ENCODE measurements at places on chromosomes 2 and 18.

DNA sequence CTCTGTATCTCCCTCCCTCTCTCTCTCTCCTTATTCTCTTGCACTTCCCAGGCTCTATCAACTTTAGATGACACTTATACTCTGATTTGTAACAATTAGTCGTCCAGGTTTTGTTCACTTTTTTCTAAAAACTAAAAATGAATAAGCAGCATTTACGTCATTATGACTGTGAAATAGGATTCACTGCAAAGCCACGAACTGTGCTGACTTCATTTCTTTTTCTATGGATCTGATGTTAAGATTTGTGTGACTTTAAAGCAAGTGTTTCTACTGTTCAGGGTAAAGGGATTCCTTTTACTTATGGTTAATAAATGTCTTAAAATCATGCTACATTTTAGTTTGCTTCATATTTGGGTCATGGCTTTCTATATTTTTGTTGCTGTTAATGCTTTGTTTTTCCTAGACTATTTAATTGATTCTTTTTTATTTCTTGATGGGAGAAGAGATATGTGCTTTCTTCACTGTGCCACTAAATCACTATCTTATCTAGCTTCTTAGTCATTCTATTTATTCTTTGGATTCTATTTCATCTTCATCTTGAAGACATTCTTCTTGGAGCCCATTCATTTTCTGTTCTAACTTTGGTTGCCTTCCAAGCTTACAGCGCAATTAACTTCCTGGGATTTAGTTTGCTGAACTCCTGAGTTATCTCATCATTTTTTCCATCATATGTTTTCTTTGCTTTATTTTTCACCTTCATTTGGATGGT, 480.4 kb upstream of the TRIB2 start:
- DNase-seq, result no peak

GRCh38 chr2:77479395-77479794, 42.8 kb downstream of the LRRTM4 start:
- no peak for DNase-seq

GRCh38 chr2:118850168-118850900, 2.9 kb upstream of the EN1 start:
- DNase-seq, result no peak

DNA sequence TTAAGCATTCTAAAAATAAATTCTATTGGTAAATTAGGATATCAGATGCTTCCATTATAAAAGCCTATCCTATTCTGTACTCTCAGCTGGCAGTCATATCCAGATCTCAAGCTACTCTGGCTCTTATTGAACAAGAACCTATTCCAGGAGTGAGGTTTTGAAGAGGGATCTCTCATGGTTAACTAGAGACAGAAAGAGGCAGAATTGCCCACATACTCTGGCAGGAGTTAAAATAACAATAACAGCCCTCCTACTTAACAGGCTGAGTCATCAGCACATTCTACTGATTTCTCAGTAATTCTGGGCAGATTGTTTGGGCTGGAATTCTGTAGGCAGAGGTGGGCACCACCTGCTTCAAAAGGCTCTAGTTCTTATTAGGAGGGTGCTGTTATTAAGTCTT, 142.0 kb upstream of the UNC80 start:
- DNase-seq, result no peak

- DNase-seq, result no peak
These were observed 37.0 kb upstream of the METTL21A start for GRCh38 chr2:207662203-207662602.

DNA sequence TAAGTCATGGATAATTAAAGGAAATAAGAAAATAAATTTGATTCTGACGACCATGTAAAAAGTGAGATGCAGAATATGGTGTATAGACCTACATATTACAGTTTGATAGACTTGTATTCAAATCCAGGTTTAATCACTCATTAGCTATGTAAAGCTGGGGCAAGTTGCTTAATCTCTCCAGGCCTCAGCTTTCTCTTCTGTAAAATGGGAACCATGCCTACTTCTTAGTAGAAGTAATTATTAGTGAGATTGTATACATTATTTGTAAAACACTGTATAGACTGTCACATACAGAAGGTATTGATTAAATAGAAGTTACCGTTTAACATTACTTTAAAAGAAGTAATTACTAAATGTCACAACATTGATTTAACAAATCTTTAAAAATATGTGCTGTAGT, 392.2 kb downstream of the STK39 start:
- no peak for DNase-seq

- DNase-seq, result no peak
These were observed 35.2 kb upstream of the CDH19 start for GRCh38 chr18:66638856-66639629.

DNA sequence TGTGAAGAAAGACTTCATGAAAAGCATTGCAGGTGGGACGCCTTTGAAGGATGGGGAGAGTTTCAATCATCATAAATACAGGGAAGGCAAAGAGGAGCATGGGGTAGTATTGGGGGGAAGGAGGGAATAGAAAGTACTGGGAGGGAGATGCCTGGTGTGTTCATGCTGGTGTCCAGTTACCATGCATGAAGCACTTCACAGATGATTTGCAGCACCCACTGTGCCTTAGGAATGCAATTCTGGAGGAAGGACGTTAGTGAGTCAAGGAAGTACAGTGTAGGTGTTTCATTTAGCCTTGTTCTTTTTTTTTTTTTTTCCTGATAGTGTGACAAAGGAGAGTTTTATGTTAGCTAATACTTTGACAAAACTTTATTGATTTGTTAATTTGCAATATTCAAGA, 36.8 kb downstream of the ADAM23 start:
- DNase-seq, result no peak

- DNase-seq, result no peak
These were observed 400.0 kb upstream of the CDH2 start for GRCh38 chr18:28576941-28577340.

GRCh38 chr2:154527962-154528361, 170.5 kb upstream of the KCNJ3 start:
- no peak for DNase-seq

- no peak for DNase-seq
These were observed 17.9 kb downstream of the PPP3R1 start for GRCh38 chr2:68234405-68234804.

GRCh38 chr2:241721852-241722251, 12.6 kb upstream of the D2HGDH start:
- DNase-seq, result no peak

- DNase-seq, result no peak
These were observed 1.1 kb upstream of the FAM237A start for GRCh38 chr2:206641226-206641625.

DNA sequence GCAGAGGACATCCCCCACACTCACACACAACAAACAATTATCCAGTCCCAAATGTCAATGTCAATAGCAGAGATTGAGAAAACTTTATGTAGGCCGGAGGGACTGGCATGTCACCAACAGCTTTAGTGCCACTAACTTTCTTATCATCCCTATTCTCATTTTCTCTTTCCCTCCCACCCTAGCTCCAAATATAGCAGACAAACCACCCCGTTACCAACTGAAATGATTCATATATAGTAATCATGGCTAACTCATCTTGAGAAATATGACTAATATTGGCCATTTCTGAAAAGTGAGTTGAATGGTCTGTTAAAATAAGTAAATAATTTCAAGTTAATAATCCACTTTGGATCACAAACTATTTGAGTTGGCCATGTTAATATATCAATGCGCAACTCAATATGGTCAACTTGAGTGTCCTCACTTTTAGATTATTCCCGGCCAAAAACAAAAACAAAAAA, 242.1 kb upstream of the RND3 start:
- no peak for DNase-seq

- no peak for DNase-seq
These were observed 123.9 kb upstream of the FAM117B start for GRCh38 chr2:202510911-202511310.

DNA sequence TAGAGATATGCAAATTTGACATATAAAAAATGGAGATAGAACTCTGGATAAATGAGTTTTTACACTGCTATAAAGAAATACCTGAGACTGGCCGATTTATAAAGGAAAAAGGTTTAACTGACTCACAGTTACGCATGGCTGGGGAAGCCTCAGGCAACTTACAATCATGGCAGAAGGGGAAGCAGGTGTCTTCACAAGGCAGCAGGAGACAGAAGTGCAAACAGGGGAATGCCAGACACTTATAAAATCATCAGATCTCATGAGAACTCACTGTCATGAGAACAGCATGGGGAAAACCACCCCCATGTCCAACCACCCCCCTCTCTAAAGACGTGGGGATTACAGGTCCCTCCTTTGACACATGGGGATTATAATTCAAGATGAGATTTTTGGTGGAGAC, 1540.2 kb upstream of the SLC39A10 start:
- DNase-seq, result no peak

GRCh38 chr2:236351966-236352525, 87.8 kb upstream of the ASB18 start:
- DNase-seq, result no peak

DNA sequence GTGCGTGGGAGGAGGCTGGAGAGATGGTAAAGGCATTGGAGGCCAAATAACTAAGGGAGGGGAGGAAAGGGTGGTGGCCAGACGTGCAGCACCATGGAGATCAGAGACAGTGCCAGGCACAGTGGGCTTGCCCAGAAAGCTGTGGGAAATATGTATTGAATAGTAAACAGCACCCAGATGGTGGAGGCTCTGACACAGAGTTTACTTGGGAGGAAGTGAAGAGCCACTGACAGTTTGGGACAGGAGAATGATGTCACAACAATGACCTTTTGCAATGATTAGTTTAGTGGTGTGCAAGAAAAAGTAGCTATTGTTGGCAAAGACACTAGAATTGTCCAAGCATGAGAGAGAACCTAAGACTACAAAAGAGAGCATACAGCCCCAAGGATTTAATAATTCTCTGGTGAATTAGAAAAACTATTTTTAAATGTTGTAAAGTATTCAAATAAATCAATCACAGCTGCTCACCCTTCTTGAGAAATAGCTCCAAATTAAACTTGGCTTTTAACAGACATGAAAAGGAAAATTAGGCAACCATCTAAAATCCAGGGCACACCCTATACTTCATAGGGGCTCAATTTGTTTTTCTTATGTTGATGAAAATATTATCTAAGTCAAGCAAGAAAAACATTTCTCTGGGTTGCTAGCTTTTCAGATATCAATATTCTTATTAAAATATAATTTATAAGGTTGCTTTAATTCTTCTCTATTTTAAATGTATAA, 458.7 kb upstream of the HNRNPA3 start:
- DNase-seq, result no peak

DNA sequence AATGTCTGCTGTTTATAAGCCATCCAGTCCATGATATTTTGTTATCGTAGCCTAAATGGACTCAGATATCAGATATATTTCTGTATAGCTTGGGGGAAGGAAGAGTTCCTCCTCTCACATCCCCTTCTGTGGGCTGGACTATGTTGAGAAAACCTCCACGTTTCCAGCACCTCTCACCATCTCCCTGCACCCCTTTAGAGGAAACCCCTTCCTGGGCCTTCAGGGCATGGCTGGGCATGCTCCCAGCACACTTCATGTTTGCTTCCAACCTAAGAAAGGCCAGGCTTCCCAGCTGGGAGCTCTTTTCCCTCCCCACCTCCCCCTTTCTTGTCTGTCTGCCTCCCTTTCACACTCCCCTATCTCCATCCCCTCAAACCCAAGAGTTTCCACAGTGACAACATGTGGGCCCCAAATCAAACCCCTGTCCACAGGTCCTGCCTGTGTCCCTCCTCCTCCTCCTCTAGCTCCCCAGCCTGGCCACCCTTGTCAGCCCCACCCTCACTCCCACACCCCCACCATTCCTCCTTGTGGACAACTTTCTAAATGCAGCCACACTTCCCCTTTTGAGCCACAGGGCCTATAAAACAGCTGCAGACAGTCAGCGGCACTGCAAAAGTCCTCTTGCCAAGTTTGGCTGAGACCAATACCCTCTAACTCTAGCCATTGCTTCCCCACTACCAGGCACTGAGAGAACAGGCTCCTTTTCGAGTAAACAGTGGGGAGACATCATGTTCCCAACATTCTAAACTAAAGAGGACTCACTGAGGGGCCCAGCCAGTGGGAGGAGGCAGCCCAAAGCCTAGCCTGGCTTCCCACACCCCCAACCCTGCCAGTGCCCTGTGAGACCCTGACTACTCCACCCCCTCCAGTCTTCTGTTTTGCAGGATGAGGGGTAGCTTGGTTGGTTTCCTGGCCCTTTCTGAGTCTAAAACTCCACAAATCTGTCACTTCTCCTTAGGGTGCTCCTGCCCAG, 120.5 kb downstream of the ZFP36L2 start:
- no peak for DNase-seq

GRCh38 chr2:163467251-163467630, 268.6 kb downstream of the FIGN start:
- DNase-seq, result no peak

- no peak for DNase-seq
These were observed 1633.7 kb upstream of the CELF4 start for GRCh38 chr18:39199231-39199855.

DNA sequence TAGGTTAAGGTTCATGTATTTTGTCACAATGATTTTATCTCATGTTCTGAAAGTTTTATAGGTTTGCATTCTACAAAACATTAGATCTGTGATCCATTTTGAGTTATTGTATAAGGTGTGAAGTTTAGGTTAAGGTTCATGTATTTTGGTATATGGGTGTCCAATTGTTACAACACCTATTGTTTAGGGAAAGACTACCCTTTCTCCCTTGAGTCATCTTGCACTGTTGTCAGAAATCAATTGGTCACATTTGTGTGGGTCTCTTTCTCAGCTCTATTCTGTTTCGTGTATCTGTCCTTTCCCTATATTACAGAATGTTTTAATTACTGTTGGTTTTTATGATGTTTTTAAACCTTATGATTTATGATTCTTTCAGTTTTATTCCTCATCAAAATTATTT, 192.3 kb downstream of the MCFD2 start:
- DNase-seq, result no peak

DNA sequence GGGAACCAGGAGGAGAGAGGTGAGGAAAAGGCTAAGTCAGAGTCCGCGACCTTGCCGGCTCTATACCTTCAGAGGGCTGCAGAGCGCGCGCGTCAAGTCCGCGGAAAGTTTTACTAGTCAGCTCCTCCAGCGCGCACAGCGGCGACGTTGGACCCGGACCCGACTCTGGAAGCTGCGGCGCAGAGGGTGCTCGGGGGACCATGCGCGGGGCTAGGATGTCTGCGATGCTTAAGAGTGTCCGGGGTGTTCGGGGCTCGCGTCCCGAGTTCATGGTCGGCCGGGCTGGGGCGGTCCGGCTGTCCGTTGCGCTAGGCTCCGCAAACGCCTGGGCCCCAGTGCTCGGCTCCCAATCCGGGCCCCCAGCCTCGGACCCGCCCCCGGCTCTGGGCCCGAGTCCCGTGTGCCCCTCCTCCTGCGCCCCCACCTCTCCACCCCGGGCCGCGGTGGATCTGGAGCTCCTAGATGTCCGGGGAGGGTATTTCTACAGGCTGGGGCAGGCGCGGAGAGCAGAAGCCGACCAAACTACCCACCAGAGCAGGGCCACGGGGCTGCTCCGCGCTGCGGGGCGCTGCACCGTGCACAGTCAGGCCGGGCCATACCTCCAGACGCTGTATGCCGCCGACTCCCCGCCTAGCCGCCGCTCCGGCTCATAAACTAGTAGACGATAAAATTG, at the start of gene LBX2:
LBX2 (minus strand) TSS at position 337 of the 673 bp plus-strand sequence; CDS start at position 271, 66 bp downstream.
- DNase-seq, result peak; percentile 53

All from CD4-positive, CD25-positive, alpha-beta regulatory T cell (primary cell).